Smooth muscle cell of the umbilical artery (primary cell): ENCODE measurements at places on chromosomes 3 and 15. TPM values are rescaled to one million over a fixed set of nuclear protein-coding genes. Genes with fewer than 3 reads are reported as not detected.

Gene OR5K1
- total RNA-seq, result not detected in 2 replicates

Gene PLSCR2
- total RNA-seq, result not detected in 2 replicates

Gene BTLA
- 0.42 TPM in 1 of 2 replicates, not detected in the other for total RNA-seq

Gene GLDN
- under 0.01 TPM in 1 of 2 replicates, not detected in the other for total RNA-seq

Gene SNTN
- total RNA-seq, result not detected in 2 replicates

Gene ADAMTS17
- 0.30 and 0.37 TPM in 2 replicates for total RNA-seq

Gene NCK1
- 39.5 and 46.1 TPM in 2 replicates for total RNA-seq

Gene FOXP1
- total RNA-seq, result 65.9 and 126 TPM in 2 replicates

Gene HYKK
- total RNA-seq, result 2.6 and 4.2 TPM in 2 replicates

Gene ZNF385D
- total RNA-seq, result under 0.01 TPM in 1 of 2 replicates, not detected in the other

Gene UBAP1L
- 1.8 and 2.8 TPM in 2 replicates for total RNA-seq

Gene CDHR4
- not detected in 2 replicates for total RNA-seq

Gene DUOXA2
- not detected in 2 replicates for total RNA-seq

Gene ACSBG1
- total RNA-seq, result 0.05 TPM in 1 of 2 replicates, not detected in the other

Gene ATP13A5
- not detected in 2 replicates for total RNA-seq

Gene GRAMD1C
- 2.1 and 6.6 TPM in 2 replicates for total RNA-seq

Gene CELF6
- total RNA-seq, result not detected in 2 replicates

Gene NXPE3
- 27.3 and 39.5 TPM in 2 replicates for total RNA-seq

Gene SH2D7
- not detected in 2 replicates for total RNA-seq

Gene IL12A
- 0.89 and 1.3 TPM in 2 replicates for total RNA-seq

Gene GREM1
- 41.6 and 185 TPM in 2 replicates for total RNA-seq

Gene NMNAT3
- 0.32 and 0.59 TPM in 2 replicates for total RNA-seq

Gene MYZAP
- total RNA-seq, result under 0.01 TPM in 1 of 2 replicates, not detected in the other

Gene PAQR5
- 0.09 and 0.59 TPM in 2 replicates for total RNA-seq

Gene PROS1
- 8.3 and 11.9 TPM in 2 replicates for total RNA-seq

Gene ATP8B4
- 0.42 and 12.2 TPM in 2 replicates for total RNA-seq

Gene CASR
- not detected in 2 replicates for total RNA-seq

Gene CAND2
- 3.2 and 4.5 TPM in 2 replicates for total RNA-seq

Gene WNT5A
- total RNA-seq, result 24.3 and 77.3 TPM in 2 replicates

Gene PARP6
- total RNA-seq, result 13.1 and 14.7 TPM in 2 replicates

Gene GADL1
- not detected in 2 replicates for total RNA-seq

Gene CCR8
- total RNA-seq, result not detected in 2 replicates

Gene ITGA11
- total RNA-seq, result 52.5 and 166 TPM in 2 replicates

Gene KY
- 1.2 and 8.0 TPM in 2 replicates for total RNA-seq

Gene VPS8
- total RNA-seq, result 86.0 and 98.9 TPM in 2 replicates

Gene GCHFR
- total RNA-seq, result 0.60 and 2.4 TPM in 2 replicates

Gene INO80
- total RNA-seq, result 17.5 and 32.9 TPM in 2 replicates

Gene ARHGEF26
- 2.1 and 3.6 TPM in 2 replicates for total RNA-seq

Gene ZCWPW2
- total RNA-seq, result 0.74 and 1.2 TPM in 2 replicates

Gene MAGEL2
- total RNA-seq, result 2.1 and 3.4 TPM in 2 replicates

Gene LRRC2
- total RNA-seq, result under 0.01 and 0.23 TPM in 2 replicates

Gene WDR93
- under 0.01 TPM in 1 of 2 replicates, not detected in the other for total RNA-seq

Gene PP2D1
- not detected in 2 replicates for total RNA-seq

Gene ARPIN
- 7.4 and 8.6 TPM in 2 replicates for total RNA-seq

Gene TIGIT
- total RNA-seq, result not detected in 2 replicates
